ENCODE measurements at places on chromosomes 2 and 18.
A peak's percentile ranks its signal among the peaks of the same experiment; 100 is the strongest.

DNA sequence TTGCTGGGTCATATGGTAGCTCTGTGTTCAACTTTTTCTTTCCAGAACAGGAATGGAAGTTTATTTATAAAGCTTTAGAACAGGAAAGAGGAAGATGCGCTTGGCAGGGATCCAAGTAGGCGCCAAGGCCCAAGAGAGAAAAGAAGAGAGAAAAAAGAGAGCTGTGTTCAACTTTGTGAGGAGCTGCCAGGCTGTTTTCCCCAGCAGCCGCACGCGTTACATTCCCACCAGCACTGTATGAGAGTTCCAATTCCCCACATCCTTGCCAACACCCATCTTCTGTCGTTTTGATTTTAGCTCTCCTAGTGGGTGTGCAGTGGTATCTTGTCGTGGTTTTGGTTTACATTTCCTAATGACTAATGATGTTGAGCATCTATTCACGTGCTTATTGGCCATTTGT is 51.4 kb downstream of the KCNF1 start:
- DNase-seq: no peak

DNA sequence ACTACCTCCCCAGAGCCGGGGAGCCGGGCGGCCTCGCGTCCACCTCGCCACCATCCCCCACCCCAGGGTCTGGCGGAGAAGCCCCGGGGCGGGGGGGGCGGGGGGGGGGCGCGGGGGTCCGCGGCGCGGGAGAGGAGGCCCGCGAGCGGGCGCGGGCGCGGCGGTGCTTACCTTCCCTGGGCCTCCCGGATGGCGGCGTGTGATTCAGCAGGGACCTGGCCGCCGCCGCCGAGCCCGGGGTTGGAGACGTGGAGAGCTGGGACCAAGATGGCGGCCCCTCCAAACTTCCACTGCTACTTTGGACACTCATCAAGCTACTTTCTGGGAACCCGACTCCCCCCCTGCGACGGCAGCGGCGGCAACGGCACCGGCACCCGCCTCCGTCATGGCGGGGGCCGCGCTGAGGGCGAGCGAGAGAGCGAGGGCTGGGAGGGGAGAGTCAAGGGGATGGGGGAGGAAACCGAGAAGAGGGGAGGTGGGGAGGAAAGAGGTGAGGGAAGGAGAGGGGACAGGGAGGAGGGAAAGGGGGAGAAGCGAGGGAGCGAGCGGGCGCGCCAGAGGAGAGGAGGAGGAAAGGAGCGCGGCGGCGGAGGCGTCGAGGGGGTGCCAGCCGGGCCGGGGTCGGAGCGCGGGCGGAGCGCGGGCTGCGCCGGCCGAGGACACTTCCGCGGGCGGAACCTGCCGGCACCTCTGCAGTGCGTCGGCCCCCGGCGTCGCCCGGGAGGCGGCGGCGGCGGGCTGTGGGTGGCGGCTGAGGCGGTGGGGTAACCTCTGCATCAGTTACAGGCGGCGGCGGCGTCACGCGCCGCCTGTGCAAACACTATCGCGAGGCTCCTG is at the start of gene TLK1:
TLK1 (minus strand) TSS at position 775 of the 837 bp plus-strand sequence; CDS start at position 310, 465 bp downstream.
- peak; percentile 81 for DNase-seq

GRCh38 chr2:226478109-226478809 is 321.4 kb downstream of the IRS1 start:
- no peak for DNase-seq

- DNase-seq: no peak
Observed at GRCh38 chr2:38098421-38099098, 22.6 kb upstream of the CYP1B1 start.

GRCh38 chr2:29921560-29921915 is at the start of gene ALK:
Gene ALK, minus strand, starts transcription at chr2:29921586. Its CDS starts 927 bp downstream, at chr2:29920659.
- peak; percentile 86 for DNase-seq

DNA sequence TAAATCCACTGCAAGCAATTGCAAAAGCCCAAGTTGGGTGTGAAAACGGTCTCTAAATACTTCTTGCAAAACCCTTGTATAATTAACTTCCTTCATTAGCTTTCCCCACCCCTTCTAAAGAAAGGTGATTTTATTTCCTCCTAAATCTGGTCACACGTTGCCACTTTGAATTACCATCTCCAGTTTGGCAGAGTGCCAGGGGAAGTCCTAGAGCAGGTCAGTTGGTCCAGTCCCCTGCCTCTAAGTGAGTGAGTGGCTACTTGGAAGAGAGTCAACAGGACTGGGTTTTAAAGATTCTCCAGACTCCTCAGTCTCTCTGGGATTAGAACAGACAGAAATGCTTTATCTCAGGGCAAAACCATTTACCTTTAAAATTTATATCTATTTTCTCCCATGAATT is 18.7 kb upstream of the LYPD6B start:
- no peak for DNase-seq

DNA sequence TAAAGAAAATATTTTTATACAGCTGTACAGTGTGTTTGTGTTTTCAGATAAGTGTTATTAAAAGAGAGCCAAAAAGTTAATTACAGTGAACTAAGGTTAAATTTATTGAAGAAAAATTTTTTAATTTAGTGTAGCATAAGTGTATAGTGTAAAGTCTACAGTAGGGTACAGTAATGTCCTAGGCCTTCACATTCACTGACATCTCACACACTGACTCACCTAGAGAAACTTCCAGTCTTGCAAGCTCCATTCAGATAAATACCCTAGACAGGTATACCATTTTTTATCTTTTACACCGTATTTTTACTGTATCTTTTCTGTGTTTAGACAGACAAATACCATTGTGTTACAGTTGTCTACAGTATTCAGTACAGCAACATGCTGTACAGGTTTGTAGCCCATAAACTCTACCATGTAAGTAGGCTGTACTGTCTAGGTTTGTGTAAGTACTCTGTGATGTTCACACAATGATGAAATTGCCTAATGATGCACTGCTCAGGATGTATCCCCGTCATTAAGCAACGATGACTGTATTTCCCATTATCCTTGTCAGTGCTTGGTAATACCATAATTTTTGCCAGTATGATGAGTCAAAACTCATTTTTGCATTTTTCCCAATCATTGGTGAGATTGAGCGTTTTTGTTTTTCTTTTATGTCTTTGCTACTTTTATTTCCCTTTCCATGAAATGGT is 48.2 kb upstream of the B3GNT2 start:
- DNase-seq: no peak

DNA sequence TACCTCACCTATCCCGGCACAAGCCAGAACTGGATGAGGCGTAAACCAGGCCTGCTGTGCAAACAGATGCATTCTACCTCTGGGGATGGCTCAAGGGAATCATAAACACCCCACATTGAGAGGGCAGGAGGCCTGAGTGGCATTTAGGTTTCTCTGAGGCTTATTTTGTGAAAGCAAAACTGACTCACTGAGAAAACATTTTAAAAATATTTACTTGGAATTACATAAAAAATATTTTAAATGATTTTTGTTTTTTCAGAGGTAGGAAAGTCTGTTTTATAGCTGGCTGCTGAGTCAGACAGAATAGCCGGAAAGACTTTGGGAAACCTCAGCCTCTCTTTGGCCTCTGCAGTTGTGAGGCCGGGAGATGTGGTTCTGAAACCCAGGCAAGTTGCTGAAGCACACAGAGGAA is 244.1 kb downstream of the NCKAP5 start:
- no peak for DNase-seq

DNA sequence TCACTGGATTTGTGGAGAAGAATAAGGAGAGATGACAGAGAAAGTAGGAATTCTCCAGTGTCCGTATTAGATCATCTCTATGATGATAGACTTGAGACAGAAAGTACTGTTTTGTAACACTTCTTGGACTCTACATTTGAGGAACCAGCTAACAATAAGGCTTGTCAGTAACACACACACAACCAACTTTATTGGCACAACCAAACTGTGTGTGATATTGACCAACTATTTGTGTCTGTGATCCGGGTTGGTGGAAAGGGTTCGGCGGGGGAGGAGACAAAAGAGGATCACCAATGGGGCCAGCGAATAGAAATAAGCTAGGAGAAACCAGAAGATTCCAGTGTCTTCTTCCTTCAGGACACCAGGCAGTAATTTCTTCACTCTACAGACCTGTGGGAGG is 79.8 kb downstream of the MARCHF4 start:
- no peak for DNase-seq

DNA sequence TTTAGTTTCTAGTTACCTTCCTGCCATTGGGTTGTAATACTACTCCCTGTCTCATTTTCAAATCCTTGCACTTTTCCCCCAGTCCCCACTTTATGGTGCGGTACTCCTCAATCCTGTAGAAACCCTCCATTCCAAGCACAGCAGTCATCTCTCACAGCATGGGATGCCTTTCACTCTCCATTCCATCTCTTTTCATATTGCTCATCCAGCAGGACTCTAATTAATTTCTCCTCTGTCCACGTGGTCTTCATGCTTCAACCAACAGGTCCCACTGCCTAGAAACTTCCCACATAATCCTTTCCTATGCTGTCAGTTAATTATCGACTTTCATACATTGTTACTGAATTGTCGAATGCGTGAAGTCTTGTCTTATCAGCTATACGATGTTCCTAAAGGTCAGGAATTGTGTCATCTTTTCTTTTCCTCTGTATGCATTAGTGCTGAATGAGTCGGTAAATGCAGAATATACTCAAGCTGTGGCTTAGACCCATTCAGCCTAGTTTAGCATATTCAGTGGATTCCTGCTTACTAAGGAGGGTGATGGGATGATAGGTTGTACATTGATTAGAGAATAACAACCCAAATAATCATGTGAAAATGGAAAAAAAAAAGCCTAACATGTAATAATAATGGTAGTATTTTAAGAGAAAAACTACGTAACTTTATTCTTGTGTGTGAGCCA is 89.7 kb downstream of the CRIM1 start:
- no peak for DNase-seq

GRCh38 chr2:76946631-76947145 is 575.5 kb downstream of the LRRTM4 start:
- no peak for DNase-seq

- no peak for DNase-seq
Observed at GRCh38 chr2:98538280-98539041, 69.9 kb downstream of the COA5 start.

GRCh38 chr2:209389171-209389618 is 34.7 kb upstream of the MAP2 start:
- DNase-seq: no peak

DNA sequence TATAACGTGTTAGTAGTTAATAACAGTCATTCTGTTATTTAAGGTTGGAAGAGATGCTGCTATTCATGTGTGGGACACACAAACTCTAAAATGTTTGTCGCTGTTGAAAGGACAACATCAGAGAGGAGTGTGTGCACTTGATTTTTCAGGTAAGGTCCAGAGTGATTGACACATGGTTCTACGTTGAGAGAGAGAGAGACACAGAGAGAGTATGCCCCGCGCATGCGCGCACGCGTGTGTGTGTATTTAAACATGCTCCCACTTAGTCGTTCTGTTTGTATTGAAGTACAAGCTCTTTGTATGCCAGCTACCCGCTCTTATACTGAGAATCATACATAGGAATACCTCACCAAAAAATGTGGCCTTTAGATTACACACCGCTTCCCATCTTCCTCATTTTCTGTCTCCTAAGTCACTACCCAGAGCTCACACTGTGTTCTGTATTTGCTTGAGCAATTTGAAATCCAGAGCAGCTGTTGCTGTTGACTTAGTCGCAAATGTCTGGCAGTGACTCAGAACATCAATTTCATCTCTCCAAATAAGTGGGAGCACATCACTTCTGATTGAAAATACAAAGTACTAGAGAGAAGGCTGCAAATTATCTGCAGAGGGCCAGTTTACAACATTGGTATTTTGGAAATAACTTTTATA is 148.1 kb downstream of the EML6 start:
- DNase-seq: no peak

DNA sequence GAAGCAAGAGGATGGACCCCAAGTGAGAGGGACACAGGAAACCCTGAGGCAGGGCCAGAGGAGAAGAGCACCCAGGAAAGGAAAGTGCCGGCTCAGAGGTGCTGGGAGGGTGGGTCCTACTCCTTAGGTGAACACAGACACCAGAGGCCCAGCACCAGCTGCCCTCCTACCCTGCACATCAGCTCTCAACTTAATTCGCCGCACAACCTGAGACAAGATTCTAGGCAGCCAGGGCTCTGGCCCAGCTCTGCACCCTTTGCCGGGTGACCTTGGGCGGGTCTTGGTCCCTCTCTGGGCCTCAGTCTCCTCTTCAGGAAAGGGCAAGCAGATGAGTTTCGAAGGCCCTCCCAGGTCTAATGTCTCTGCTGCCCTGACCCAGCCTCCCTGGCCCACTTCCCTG is 28.1 kb downstream of the ZFP36L2 start:
- DNase-seq: no peak
